ENCODE measurements at places on chromosomes 6 and 20. TPM values are rescaled to one million over a fixed set of nuclear protein-coding genes. Genes with fewer than 3 reads are reported as not detected.

- H3K4me1 ChIP-seq = no peaks in the 10 kb centered on the region
- DNase-seq = no peak
- no peaks in the 10 kb centered on the region for H3K36me3 ChIP-seq
These were observed 38.0 kb upstream of the FAM83D start for GRCh38 chr20:38888059-38888831.

- peak; percentile 49 for DNase-seq
- peaks cover 14% of the 10 kb centered on the region for H3K4me1 ChIP-seq
- H3K36me3 ChIP-seq = peaks cover 2% of the 10 kb centered on the region
- H3K27me3 ChIP-seq = no peaks in the 10 kb centered on the region
- H3K27ac ChIP-seq = no peak overlapping the region
- peak overlapping the region; percentile 31 for H3K4me3 ChIP-seq
These were observed 514 bp downstream of the TCFL5 start for GRCh38 chr20:62860924-62861691.

BTNL2 gene
- total RNA-seq = not detected

GRCh38 chr6:169567819-169568218 lies 134.0 kb downstream of the WDR27 start:
- no peaks in the 10 kb centered on the region for H3K36me3 ChIP-seq
- no peak overlapping the region for H3K27ac ChIP-seq
- H3K27me3 ChIP-seq = no peaks in the 10 kb centered on the region
- no peak overlapping the region for H3K4me3 ChIP-seq
- H3K4me1 ChIP-seq = peaks cover 4% of the 10 kb centered on the region
- DNase-seq = no peak

BFSP1 gene
- 0.17 TPM for total RNA-seq

DNA sequence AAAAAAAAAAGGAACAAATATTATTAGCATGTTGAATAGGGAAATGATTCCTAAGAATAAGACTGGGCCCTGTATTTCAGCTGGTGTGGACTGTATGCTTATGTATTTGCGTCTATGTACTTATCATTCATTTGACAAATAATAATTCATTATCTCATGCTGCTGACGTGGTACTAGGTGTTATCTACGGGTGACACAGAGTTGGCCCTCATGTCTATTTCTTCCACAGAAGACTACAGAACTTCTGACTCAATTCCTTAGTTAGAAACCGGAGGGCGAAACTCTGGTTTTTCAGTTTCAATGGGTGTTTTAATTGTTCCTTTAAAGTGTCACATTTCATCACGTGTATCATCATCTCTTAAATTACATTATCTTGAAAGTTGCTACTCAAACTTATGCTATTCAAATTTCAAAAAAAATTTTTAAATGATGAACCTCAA lies 305.9 kb downstream of the CLIC5 start:
- no peak overlapping the region for H3K4me3 ChIP-seq
- H3K27ac ChIP-seq = no peak overlapping the region
- H3K27me3 ChIP-seq = no peaks in the 10 kb centered on the region
- H3K4me1 ChIP-seq = no peaks in the 10 kb centered on the region
- DNase-seq = no peak
- H3K36me3 ChIP-seq = no peaks in the 10 kb centered on the region

DNA sequence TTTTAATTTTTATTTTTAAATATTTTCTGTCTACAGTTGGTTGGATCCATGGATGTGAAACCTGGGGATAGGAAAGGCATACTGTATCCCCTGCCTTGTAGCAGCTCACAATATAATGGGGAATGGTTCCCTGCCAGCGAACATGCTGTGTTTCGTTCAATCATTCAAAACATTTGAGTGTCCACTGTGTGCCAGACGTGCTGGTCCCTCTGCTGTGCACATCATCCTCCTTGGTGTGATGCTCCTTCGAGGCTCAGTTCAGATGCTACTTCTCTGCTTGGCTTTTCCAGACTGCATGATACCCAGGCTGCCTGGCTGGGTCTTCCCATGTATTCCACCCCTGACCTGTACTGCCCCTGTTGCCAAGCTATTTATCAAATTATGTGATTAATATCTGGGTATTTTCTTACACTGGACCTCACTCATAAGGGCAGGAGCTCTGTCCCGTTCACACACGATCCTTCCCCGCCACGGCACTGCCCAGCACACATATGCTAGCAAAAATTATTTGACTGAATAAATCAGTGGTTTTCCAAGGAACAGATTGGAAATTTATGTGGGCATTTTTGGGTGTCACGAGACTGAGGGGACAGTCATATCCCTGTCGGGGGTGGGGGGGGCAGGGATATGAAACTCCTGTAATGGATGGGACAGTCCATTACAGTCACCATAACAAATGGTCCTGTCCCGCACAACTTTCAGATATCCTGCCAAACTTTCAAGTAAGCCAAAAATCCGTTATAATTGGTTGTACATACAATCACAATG lies 4.9 kb downstream of the SDCBP2 start:
- peak overlapping the region; percentile 100 for H3K27ac ChIP-seq
- no peak overlapping the region for H3K4me3 ChIP-seq
- no peak for DNase-seq
- H3K4me1 ChIP-seq = peaks cover 38% of the 10 kb centered on the region
- no peaks in the 10 kb centered on the region for H3K27me3 ChIP-seq
